ENCODE measurements at places on chromosomes 1 and 21.

- DNase-seq: no peak
Measured at GRCh38 chr1:179303200-179303785, 9.7 kb downstream of the SOAT1 start.

GRCh38 chr1:55195521-55196233, 19.5 kb downstream of the USP24 start:
- peak; percentile 22 for DNase-seq

DNA sequence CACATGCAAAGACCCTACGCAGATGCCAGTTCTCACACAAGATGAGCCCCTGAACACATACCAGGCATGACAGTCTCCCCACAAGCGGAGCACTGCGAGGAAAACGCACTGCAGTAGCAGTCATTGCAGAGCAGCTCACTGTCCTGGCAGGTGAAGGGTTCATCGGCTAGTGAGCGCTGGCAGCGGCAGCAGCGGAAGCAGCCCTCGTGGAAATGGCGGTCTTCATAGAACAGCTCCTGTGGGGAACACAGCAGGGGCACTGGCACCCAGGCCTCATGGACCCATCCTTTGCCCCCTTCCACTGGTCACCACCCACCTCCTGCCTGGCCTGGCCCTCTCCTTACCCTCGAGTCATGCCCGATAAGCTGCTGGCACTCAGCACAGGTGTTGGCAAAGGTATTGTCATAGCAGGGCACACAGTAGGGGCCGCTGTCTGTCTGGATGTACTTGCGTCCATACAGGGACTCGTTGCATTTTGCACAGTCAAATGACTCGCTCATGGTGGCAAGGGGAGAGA, 6.3 kb downstream of the FHL3 start:
- DNase-seq: no peak

- peak; percentile 82 for DNase-seq
Measured at GRCh38 chr1:39268112-39268581, 63.7 kb downstream of the MACF1 start.

- DNase-seq: no peak
Measured at GRCh38 chr1:11851180-11851579, 3.6 kb upstream of the NPPA start.

GRCh38 chr1:180229483-180230415, at the start of gene LHX4:
TSS of gene LHX4 (plus strand) at chr1:180230264. CDS start at chr1:180230530, 266 bp downstream.
- DNase-seq: peak; percentile 36

- DNase-seq: no peak
Measured at GRCh38 chr1:23126200-23126599, 42.5 kb downstream of the LUZP1 start.

- no peak for DNase-seq
Measured at GRCh38 chr1:150477320-150477719, 9.9 kb upstream of the TARS2 start.

GRCh38 chr1:35111106-35111505, 31.9 kb downstream of the ZMYM1 start:
- DNase-seq: peak; percentile 52

DNA sequence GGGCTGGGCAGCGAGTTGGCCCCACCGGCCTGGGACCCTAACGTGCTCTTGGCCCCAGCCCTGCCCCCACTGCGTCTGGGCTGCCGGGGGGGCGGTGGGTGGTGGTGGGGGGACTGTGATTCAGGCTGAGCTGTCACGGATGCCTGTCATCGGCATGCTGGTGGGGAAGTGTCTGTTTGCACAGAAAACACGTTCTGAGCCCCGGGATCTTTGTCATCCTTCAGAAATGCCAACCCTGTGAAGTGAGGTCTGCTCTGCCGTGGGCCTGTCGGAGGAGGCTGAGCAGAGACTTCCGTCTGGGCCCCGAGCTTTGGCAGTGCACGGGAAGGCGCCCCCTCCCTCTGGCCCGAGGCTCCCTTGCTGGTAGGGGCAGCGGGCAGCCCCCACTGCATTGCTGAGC, 24.3 kb upstream of the PLCH2 start:
- peak; percentile 97 for DNase-seq

DNA sequence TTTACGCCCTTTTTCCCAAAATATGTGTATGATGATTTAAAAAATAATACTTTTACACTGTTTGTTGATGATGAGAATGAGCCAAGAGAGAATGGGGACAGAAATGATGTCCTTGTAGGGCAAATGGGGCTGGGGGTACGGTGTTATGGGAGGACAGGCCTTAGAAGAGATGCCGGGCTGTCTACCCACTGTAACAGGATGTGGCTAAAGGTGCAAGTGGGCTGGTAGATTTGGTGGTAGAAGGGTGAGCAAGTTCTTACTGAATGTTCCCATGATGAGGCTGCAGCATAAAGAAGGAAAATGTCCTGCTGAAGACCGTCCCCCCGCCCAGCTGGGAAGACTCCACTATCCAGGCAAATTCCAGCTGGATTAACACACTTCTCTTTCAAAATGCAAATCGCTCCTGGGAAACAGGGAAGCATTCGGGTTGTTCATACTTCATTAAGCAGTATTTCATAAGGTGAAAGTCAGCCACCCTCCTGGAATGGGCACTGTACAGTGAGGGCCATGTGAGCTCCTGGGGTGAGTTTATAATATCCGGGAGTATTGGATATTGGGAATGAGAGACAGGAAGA, 14.0 kb downstream of the GPA33 start:
- DNase-seq: no peak

- DNase-seq: no peak
Measured at GRCh38 chr1:157487504-157487903, 64.8 kb downstream of the FCRL5 start.

DNA sequence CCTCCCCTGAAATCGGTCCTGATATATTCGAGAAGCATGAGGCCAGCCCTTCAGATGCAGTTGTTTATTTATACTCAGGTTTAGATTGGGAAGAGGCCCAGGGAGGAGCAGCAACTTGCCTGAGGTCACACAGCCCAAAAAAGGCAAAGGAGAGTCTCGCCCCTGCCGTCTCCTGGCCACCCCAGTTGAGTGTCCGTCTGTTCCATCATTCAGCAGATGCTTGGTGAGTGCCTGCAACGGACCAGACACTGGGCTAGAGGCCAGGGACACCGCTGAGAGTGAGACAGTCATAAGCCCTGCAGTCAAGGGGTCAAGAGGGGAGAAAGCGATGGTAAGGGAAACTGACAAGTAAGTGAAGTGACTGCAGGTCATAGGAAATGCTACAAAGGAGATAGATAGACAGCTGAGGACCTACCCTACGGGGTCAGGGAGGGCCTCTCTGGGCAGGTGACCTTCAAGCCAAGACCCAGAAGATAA, 15.4 kb upstream of the SELENON start:
- DNase-seq: no peak

DNA sequence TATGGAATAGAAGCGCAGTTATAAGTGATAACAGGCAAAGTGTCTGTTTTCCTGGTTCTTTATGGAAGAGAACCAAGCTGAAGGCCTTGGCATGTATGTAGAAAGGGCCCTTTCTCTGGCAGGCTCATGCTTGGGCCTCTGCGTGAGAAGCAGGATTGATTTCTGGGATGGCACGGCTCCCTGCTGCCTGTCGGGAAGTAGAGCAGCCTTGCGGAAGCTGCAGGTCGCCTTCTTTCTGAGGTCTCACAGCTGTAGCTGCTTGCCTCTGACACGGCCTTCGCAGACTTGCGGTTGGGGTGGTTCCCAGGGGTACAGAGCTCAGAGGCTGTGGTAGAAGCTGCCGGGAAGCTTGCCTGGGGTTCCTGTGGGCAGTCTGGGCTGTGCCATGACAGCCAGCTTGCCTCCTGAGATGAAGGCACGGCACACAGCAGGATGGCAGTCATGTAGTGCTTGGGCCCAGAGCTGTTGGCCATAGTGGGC, 39.4 kb downstream of the TRAPPC10 start:
- DNase-seq: no peak

GRCh38 chr1:99146129-99146848, 118.0 kb upstream of the PLPPR4 start:
- DNase-seq: no peak

Data from fibroblast of skin of right biceps (primary cell).